ENCODE measurements at places on chromosomes 12 and 14.

DNA sequence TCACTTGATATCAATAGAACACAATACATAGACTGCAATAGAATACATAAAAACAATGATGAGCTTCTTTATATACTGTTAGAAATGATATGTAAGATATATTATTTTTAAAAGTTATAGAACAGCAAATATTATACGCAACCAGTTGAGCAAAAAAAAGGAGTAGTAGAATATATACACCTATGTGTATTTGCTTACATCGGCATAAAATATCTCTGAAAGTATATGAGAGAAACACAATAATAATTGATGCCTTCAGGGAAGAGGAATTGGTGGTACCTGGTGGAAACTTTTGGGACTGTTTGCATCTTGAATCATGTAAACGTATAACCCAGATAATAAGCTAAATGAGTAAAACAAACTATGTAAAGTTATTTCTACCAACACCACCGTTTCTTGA, 418.4 kb upstream of the DCN start:
- DNase-seq, result no peak

- no peak for DNase-seq
Measured at GRCh38 chr12:32255588-32255987, 143.8 kb upstream of the FGD4 start.

- no peak for DNase-seq
Measured at GRCh38 chr14:98548071-98548686, 723.8 kb downstream of the BCL11B start.

GRCh38 chr12:63822352-63822751, 22.1 kb upstream of the SRGAP1 start:
- DNase-seq, result no peak

- DNase-seq, result no peak
Measured at GRCh38 chr12:84929501-84929900, 16.9 kb upstream of the SLC6A15 start.

DNA sequence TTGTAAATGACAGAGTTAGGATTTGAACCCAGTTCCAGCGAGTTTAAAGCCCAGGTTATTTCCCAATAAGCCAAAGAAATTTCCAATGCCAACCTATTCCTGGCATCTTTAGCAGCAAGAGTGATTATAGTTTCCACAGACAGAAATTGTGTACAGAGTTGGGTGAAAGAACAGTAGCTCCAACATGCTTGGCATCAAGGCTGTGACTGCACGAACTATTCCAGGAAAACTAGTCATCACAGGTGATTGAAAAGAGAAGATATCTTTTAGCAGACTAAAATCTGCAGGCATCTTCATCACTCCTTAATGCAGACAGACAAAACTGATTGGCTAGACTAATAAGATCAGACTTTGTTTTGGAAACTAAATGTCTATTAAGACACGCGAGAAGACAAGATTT, 262.7 kb upstream of the PLEKHG7 start:
- no peak for DNase-seq

GRCh38 chr12:121811434-121812319, 7.9 kb downstream of the SETD1B start:
- DNase-seq, result no peak

DNA sequence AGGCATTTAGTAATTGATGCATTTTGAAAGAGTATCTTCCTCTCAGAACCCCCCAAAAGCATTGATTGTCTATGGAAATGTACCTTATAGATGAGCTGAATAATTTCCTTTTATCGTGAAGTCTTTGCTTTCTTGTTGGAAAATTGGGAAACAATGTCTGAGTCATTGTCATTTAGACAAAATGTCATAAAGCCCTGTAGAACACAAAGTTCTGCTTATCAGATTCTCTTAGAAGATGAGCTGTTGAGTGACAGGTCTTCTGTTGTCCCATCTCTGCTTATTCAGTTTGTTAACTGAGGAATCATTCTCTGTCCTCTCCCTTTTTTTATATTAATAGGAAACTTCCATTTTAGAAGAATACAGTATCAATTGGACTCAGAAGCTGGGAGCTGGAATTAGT, 22.9 kb downstream of the MAPKAPK5 start:
- no peak for DNase-seq

DNA sequence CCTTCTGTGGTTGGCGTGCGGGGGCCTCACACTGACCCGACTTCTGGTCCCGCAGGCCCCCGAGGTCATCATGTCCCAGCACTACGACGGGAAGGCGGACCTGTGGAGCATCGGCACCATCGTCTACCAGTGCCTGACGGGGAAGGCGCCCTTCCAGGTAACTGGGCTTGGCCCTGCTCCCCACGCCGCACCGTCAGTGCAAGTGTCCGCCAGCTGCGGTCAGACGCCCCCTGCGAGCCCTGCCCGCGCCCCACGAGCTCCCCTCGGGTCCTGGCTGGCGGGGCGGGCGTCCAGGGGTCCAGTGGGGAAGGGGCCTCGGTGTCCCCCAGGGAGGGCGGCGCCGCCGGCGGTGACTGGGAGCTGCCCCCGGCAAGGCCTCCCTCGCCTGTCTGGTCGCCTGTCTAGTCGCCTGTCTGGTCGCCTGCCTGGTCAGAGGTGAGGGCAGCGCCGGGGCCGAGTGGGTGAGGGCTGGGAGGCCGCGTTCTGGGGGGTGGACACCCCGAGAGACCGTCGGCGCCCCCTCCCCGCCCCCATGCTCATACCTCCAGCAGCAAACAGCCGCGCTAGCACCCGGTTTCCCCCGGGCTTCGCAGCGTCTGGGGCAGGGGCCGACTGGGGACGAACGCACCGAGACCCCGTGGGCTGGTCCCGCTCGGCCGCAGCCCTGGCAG, 14.8 kb downstream of the ULK1 start:
- no peak for DNase-seq

GRCh38 chr14:94088516-94088915, 7.4 kb downstream of the IFI27L1 start:
- DNase-seq, result no peak

DNA sequence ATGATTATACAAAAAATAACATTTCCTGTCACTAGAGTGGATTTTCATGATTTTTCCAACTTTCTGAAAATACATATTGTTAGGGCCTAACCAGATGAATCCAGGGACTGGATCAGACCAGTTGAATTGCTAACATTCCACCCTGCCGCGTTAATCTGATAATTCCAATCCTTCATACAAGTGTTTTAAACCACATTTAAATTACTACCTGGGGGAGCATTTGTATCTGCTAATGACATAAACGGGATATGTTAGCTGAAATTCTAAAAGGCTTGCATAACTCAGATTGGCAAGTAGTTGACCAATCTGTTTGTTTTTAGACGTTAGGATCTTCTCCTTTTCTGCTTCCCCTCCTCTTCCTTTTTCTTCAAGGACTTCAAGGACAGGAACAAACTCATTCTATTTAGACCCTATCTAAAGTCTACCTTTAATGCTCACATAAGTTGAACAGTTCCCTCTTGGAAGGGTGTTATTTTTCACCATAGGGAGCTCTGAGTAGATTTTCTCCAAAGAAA, 239.0 kb downstream of the ADAMTS20 start:
- no peak for DNase-seq

DNA sequence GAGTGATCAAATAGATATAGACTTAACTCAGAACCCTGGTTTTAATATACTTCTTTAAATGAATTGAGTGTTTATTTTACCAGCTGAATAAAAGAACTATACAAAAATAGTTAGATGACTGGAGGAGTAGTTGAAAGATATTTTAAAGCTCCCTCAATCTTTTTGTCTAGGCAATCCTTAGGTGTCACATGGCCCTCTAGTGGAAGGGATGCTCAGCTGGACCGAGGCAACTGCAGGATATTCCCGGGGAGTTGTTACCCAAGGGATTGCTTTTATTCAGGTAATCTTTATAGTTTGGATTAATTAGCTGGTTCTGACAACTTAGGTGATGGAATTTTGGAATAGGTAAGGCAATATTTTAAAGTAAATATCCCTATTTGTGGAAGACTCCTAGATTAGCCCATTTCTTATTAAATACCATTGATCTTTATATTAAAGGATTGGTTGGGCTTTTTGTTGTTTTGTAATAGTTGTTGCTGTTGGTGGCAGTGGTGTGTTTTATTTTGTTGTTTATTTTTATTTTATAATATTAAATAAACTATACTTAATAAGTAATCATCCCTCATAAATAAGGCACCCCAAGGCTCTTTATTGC, 57.1 kb downstream of the ZDHHC17 start:
- no peak for DNase-seq

DNA sequence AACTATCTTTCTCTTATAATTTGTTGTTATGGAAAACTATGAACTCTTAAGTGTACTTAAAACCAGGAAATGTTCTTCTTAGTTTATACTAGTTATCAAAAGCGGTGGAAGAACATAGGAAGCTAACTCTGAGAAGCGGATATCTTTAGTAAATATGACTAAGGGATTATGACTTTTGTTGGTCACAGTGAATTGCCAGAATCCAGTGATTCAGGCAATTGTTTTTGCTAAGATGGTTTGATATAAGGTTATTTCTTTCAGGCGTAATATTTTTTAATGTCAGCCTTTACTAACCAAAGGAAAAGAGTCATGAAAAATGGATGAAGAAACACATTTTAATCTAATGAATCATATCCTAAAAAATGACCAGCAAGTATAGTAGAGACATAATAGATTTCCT, 473.5 kb downstream of the FOXG1 start:
- no peak for DNase-seq

DNA sequence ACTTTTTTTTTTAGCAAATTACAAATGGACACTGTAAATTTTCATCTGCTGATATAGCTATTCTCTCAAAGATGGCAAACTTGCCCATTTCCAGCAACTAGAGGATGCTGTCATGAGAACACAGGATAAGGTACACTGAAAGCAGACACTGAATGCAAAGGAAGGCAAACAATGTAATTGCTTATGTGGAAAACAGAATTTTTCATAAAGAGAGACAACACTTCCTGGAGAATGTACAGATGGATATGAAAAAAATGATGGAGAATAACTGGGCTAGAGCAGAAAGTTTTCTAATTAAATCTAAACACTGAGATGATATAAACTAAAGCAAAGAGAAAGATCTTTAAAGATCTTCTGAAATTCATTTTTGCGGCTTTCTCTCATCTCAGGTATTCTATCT, 581 bp downstream of the CD69 start:
- no peak for DNase-seq

DNA sequence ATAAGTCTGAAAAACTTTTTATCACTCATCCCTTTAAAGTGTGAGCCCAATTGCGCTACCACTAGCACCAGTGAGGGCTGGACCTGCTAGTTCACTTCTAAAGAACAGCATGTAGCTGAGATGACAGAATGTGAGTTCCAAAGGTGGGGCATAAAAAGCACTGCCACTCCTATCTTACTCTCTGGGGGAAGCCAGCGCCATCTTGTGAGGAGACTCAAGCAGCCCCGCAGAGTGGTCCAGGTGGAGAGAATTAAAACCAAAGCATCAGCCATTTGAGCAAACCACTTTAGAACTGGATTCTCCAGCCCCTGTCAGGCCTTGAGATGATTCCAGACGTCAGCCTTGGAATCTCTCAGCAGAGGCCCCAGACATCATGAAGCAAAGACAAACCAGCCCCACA, 39.9 kb downstream of the TMEM132D start:
- no peak for DNase-seq

DNA sequence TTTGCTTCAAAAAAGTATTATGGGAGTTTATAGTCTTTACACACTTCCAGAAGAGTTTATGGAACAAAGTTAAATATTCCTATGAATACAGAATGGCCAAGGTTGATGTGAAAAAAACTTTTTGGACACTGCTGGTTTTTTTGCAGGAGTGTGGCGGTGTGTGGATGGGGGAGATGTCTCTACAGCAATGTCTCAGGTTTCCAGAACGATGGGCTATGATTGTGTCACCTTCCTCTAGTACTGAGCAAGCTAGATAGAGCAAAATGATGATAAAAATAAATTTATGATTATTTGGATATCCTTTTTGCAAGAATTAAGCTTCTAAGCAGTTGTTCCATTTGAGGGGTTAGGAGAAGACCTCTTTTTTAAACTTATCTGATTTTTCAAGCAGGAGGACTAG, 37.9 kb downstream of the FBXO34 start:
- no peak for DNase-seq

GRCh38 chr14:28671425-28671824, 95.2 kb upstream of the FOXG1 start:
- DNase-seq, result no peak

- no peak for DNase-seq
Measured at GRCh38 chr12:104154286-104154685, 16.3 kb upstream of the NFYB start.

GRCh38 chr12:97452230-97452629, 10.4 kb upstream of the RMST start:
- DNase-seq, result no peak

DNA sequence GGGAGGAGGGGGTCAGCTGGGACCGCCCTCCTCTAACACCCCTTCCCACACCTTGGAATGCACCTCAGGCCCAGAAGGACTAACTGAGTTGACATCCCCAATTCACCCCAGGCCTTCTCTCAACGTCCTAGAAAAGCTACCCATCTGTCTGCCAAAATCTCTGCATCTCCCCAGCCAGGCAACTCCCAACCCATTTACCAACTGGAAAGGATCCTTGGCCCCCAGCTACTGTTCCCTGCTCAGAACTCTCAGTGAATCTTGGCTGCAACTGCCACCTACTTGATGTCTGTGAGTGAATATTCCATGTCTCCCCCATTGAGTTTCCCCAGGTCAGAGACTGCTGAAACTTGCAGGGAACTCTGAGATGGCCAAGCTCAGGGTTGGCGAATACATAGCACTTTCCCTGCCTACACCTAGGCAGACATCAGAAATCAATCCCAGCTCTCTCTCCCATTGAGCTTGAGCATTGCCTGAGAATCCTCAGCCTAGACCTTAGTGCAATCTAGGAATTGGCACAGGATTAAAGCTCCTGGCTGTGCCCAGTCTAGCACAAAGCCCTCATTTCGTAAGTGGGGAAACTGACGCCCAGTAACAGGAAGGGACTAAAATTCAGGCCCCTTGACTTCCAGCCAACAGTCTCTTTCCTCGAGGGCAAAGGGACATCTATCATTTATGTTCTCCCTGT, 71.9 kb upstream of the NCOR2 start:
- no peak for DNase-seq

DNA sequence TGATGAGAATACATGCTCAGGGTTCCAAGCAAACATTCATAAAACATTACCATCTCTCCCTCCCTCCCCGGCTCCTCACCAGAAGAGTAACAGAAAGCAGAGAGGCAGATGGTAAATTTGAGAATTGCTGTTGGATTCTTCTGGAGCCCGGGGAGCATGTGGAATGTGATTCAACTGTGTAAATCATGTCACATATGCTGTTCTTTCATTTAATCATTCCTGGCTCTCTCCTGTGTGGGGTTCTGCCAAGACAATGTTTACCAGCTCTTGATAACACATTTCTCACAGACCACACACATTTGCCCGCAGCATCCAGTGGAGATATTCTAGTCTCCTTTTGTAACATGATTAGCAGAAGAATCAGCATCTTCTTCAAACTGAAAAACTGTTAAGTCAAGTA, 23.4 kb upstream of the NR2C1 start:
- no peak for DNase-seq

- no peak for DNase-seq
Measured at GRCh38 chr14:55248411-55248810, 22.8 kb upstream of the FBXO34 start.

Data from C1 segment of cervical spinal cord (tissue), 14 donors.